ENCODE measurements at places on chromosomes 11 and 22. TPM values are rescaled to one million over a fixed set of nuclear protein-coding genes. Genes with fewer than 3 reads are reported as not detected.

Gene MS4A3
- polyA plus RNA-seq = 0.80 TPM

DNA sequence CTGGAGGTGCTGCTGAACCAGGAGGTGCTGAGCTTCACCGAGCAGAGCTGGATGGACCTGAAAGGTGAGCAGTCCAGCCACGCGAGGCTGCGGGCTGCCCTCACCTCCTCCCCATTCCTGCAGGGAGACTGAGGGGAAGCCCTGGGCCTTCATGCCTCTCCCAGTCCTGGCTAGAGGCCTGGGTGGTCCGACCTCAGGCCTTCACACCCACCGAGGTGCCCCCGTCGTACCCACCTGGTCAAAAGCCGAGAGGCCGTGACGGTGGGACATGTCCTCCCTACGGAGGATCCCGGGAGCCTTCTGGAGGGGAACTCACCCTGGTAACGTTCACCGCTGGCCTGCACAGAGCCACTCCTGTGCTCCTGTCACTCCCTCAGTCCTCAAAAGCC is 5.1 kb downstream of the SUSD2 start:
- no peak for DNase-seq

DNA sequence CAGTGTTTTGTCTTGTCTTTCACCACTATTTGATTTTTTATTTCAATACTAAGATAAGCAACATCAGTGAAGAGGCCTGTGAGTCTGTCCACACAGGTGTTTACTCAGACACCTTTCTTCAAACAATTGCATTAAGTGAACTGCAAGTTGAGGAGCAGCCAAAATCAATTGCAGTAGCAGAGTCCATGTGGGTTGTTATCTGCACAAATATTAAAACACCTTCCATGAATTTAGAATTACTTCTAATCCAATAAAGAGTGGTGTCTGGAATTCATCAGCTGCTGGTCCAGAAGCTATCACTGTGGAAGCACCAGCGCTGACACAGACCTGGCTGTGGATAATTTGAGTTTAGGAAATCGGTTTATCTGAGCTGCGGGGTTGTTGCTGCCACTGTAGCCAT is 83.5 kb upstream of the FAT3 start:
- DNase-seq = no peak

- no peak for DNase-seq
Measured at GRCh38 chr11:35288309-35288708, 131.0 kb downstream of the SLC1A2 start.

Gene SNAP29
- 18.0 TPM for polyA plus RNA-seq

- DNase-seq = no peak
Measured at GRCh38 chr11:5694642-5695041, 5.1 kb downstream of the TRIM22 start.

Gene FAM227A
- polyA plus RNA-seq = 1.1 TPM

Gene DEFB131B
- polyA plus RNA-seq = not detected

Gene P2RX3
- polyA plus RNA-seq = 5.4 TPM

GRCh38 chr11:79294845-79295731 is 145.7 kb downstream of the TENM4 start:
- DNase-seq = no peak

DNA sequence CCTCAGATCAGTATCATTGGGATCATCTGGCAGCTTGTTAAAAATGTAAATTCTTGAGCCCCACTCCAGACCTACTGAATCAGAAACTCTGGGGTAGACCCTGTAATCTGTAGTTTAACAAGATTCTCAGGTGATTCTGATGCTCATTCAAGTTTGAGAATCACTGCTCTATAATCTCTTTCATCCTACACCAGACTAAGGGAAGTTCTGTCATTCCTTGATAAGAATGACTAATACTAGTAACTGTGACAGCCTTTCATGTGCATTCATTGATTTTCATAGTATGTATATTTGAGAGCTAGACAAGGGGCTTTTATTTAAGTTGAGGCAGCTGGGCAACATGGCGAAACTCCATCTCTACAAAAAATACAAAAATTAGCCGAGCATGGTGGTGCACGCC is 30.0 kb downstream of the NAT10 start:
- no peak for DNase-seq

Gene SLN
- 2,452 TPM for polyA plus RNA-seq

Gene APOBEC3G
- polyA plus RNA-seq = 3.2 TPM

GRCh38 chr11:65452806-65453490 is 30.4 kb downstream of the NEAT1 start:
- DNase-seq = no peak

Gene MS4A5
- 0.24 TPM for polyA plus RNA-seq

DNA sequence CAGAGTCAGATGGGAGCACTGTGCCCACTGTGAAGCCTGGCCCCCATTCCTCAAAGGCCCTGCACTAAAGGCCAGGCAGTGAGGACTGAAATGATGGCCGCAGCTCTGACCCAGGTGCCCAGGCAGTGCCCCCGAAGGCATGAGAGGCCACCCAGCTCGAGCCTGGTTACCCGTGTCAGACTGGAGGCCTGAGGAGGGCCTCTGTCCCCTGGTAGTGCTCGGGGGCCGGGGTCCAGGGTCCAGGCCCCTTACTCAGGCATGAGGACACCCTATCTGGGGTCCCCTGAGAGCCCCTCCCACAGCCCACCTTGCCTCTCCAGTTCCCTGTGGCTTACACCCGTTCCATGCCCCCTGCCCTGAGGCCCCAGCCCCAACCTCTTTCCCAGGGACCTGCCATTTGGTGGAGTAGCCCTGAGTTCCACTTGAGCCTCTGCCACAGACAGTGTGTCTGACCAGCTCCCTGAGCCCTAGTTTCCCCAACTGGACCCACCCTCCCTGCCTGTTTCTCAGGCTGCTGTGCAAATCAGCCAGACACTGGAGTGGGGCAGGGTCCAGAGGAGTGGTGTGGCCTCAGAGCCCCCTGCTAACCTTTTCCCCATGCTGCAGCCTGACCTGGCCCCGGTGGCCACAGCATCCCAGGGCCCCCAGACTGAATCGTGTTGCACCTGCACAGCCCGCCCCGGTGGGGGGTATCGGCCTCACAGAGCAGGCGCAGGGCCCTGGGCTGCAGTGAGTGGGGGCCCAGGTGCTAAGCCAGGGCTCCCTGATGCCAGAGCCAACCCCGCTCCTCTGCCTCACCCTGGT is 10.8 kb upstream of the ANKRD13D start:
- no peak for DNase-seq

Gene TRIM48
- polyA plus RNA-seq = not detected

Gene SYT13
- 0.30 TPM for polyA plus RNA-seq

Gene USP2
- polyA plus RNA-seq = 62.9 TPM

Gene GAL3ST3
- 0.78 TPM for polyA plus RNA-seq

GRCh38 chr11:66700742-66701141 is 23.1 kb upstream of the RBM4B start:
- DNase-seq = no peak

Gene PSMD13
- 90.1 TPM for polyA plus RNA-seq
